HCEC 1CT (cell line): ENCODE measurements at places on chromosomes 2 and 18.

- DNase-seq, result peak; percentile 12
These were observed 58.5 kb upstream of the RAB27B start for GRCh38 chr18:54769526-54770464.

GRCh38 chr18:3688690-3689089 lies 238.7 kb downstream of the TGIF1 start:
- DNase-seq, result peak; percentile 88

GRCh38 chr2:226475650-226476049 lies 324.0 kb downstream of the IRS1 start:
- DNase-seq, result peak; percentile 74

GRCh38 chr2:132733094-132733493 lies 63.1 kb upstream of the LYPD1 start:
- DNase-seq, result no peak

- no peak for DNase-seq
These were observed 164.7 kb downstream of the AGAP1 start for GRCh38 chr2:235658351-235659174.

GRCh38 chr2:24971536-24972314 lies at the start of gene DNAJC27:
Gene DNAJC27 (minus strand): TSS chr2:24971955. CDS start chr2:24971904, 51 bp downstream.
- peak; percentile 96 for DNase-seq

DNA sequence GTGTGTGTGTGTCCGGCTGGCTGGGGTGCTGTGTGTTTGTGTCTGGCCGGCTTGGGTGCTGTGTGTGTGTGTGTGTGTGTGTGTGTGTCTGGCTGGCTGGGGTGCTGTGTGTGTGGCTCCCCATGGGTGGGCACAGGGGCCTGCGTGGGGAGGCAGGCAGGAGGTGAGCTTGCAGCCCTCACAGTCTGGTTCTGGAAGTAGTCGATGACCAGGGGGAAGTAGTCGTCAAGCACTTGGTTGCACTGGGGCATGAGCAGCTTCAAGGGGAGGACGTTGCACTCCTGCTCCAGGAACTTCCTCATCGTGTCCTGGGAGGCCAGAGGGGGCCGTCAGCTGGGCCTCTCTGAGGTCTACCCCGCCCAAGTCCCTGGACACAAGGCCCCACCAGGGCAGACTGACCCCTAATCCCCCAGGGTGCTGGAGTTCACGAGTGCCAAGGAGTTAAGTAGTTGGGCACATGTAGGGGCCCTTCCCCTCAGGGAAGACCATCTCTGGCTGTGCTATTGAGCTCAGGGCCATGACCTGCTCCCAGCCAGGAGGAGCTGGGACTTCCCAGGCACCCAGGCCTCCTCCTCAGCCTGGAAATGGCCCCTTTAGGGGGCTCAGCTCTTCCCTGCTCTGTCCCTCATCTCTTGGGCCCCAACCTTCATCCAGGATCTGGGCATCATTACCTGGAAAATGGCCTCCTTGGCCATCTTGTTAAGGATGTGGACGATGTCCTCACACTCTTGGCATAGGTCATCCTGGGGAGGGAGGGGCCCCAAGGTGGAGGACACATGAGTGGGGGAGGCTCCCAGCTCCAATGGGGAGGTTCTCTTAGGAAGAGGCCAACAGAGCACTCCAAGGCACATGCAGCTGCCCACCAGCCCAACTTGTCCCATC lies 1.3 kb downstream of the SFTPB start:
- DNase-seq, result no peak

DNA sequence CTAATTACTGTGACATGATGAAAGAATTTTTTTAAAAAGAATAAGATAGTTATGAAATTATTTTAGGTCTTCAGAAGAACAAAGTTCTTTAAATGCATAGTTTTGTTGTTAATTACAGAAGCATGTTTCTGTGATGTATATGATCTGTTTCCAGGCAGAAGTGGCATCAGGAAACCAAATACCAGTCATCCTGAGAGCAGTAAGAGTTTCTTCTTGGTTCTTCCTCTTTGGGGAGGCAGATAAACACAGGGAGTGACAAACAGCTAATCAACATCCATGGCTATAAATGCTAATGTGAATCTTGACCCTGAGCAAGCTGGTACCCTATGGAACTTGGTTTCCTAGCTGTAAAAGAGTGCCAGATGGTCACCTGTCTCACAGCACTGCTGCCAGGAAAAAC lies 29.2 kb downstream of the WIPF1 start:
- DNase-seq, result no peak

GRCh38 chr2:204483608-204484081 lies 61.6 kb upstream of the PARD3B start:
- no peak for DNase-seq

DNA sequence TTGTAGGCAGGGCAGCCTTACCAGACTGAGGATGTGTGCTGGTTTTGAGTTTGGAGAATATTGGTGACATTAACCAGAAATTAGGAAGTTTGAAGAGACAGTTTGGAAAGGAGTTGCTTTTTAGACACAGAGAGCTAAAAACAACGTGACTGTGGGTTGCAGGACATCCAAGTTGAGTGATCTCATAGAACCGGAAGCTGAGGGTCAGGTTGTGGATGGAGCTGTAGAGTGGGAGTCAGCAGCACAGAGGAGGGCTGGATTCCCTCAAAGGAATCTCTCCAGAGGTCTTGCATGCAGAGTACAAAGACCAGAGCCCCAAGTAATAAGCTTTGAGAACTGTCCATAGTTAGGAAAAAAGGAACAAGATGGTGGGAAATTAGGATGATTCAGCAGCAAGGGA lies 9.3 kb downstream of the MAPRE3 start:
- DNase-seq, result no peak

DNA sequence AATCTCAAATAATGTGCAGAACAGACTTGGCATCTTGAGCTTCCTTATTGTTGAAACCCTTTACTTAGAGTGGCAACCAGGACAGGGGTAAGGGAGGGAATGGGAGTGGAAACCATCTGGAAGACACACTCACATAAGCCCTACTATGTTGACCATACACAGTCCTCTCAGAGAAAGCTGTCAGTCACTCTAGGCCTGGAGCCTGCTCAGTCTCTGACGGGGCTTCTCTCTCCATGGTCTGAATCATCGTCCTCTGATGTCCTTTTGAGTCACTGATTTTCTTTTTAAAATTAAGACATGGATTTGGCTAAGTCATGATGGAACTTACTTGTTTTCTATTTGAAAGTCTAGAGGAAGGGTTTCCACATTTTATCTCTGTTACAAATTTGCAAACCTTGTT lies 74.0 kb downstream of the MYO1B start:
- DNase-seq, result peak; percentile 74

- DNase-seq, result no peak
These were observed 247.0 kb downstream of the DOK6 start for GRCh38 chr18:69647702-69648101.

- DNase-seq, result no peak
These were observed 308.0 kb upstream of the STON1 start for GRCh38 chr2:48221846-48222516.

DNA sequence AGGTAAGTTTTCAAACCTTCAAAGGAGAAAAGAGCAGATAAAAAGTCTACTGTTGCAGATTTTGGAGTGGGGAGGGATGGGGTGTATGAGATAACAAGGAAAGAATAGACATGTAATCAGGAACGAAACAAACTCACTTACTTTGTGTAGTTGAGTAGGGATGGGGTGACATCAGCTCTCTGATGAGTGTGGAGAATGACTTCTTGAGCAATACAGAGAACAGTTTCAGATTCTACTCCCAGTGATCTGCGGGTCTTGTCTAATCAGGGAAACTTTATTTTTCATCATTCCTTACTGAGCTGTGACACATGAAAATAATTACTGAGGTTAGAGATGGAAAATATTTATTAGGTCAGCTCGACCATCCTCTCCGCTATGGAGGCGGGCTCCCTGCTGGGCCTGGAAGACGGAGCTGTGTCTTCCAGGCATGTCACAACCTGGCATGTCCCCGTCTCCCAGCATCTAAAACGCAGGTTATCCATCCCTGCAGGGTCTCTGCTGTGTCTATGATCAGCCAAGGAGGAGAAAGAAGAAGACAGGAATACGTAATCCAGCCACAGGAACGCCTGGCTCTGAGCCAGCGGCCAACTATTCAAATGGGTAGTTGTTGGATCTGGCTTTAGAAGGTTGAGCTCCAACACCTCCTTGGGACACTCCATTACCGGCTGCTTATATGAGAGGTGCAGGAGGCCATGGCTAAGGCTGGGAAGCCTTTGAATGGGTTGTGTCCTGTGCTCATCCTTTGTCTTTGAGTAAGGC lies 99.0 kb upstream of the SATB2 start:
- DNase-seq, result peak; percentile 6

DNA sequence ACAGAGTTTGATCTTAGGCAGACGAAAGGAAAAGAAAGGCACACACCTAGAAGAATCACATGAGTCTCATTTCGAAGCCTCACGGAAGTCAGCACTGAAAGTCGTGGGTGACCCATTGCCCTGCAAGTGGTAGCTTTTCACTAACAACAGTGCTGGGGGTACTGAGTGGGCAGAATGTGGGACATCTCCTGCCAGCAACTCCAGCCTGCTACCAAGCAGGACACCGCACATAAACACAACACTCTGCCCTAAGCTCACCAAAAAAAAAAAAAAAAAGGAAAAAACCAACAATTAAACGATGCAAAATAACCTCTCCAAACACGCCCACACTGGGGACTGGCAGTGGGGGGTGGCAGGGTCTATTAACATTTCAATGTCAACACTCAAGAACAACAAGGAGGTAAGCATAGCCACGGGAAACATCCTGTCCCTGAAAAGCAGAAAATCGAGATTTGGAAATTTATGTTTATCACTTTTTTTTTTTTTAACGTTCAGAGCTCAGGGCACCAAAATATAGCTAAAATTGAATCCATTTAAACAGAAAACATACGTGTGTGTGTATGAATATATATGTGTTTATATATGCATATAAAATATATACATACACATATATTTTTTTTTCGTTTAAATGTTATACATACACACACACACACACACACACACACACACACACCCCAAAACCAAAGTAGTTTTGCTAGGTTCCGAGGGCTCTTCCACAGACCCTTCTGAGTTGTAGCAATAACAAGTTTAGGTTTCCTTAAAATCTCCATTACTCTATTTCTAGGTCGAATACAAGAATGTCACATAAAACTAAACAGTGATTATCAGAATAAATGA lies 2.2 kb downstream of the INO80D start:
- no peak for DNase-seq

GRCh38 chr2:40285391-40285790 lies 166.5 kb downstream of the SLC8A1 start:
- no peak for DNase-seq

GRCh38 chr2:42902939-42903709 lies 110.7 kb upstream of the HAAO start:
- no peak for DNase-seq

- no peak for DNase-seq
These were observed 1.1 kb downstream of the PID1 start for GRCh38 chr2:229269941-229270340.

- no peak for DNase-seq
These were observed 36.4 kb downstream of the PAX8 start for GRCh38 chr2:113242327-113242726.

- DNase-seq, result peak; percentile 19
These were observed 29.6 kb upstream of the SLC30A6 start for GRCh38 chr2:32136097-32136496.

- no peak for DNase-seq
These were observed 9.3 kb downstream of the RMC1 start for GRCh38 chr18:23512641-23513040.

DNA sequence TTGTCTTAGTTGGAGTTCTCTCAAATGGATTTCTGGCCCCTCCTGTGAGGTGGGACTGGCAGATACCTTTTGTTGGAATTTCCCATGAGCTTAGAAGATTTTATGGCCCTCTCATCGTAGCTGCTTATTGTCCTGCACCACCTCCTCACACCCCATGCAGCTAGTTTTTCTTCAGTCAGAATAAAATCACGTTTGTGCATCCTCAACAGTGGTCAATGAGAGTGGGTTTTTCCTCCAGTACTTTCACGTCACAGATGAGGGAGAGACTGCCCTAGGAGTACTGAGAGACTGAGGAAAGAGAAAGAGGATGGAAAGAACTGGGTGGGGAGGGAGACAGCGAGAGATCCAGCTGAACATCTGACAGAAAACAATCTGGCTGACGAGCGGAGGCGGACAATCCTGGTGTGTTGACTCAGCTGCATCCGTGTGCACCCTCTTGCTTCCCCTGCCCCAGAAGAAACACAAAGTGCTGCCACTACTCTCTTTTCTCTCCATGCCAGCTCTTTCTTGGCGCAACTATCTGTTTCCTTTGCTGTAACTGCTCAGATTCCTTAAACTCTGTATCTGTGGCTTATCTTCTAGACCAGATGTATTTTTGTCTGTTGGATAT lies 7.4 kb downstream of the RAPGEF4 start:
- DNase-seq, result no peak

DNA sequence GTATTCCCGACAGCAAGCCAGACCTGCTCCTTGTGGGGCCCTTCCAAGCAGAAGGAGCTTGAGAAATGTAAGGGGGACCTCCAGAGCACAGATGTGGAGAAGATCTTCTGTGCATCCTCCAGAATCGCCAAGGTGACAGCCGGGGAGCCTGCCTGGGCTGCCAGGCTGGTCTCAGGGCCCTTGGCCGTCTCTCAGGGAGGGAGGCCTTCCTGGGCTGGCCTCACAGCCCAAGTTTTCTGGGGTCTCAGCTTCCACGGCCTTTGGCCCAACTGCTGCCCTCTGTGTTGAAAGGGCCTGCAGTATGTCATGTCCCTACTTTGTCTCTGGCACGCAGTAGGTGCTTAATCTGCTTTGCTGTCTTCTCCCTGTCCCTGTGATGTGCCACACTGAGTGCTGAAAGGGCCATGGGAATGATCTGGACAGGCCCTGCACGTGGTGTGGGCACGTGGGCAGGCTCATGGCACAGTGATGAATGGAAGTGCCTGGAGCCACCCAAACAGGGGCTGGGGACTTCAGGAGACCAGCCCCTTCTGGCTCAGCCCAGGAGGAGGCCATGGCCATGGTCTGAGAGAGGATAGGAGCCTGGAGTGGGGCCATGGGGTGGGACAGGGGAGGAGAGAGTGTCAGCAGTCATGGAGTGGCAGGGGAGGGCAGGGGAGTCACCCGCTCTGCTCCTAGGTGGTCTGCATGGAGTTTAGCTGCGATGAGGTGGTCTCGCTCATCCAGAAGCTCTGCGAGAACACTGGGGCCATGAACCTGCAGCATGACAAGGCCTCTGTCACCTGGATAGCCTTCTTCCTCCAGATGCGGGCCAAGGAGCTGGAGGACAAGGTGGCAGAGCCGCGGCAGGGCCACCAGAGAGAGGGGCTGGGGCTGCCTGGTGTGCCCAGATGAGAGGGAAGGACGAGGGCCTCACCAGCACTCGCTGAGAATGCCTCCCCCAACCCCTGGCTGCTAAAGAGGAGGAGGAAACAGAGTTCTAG lies 35.4 kb downstream of the HJURP start:
- no peak for DNase-seq

GRCh38 chr2:44722026-44722625 lies 219.4 kb upstream of the SIX3 start:
- DNase-seq, result no peak

GRCh38 chr18:52700116-52700515 lies 360.1 kb downstream of the DCC start:
- DNase-seq, result no peak

GRCh38 chr2:74188018-74188601 lies 9.4 kb upstream of the MOB1A start:
- peak; percentile 89 for DNase-seq

- no peak for DNase-seq
These were observed 12.6 kb downstream of the LDLRAD4 start for GRCh38 chr18:13231151-13231550.
